ENCODE measurements at places on chromosomes 4 and X.

GRCh38 chrX:22125481-22125880, 93.4 kb downstream of the PHEX start:
- DNase-seq: no peak

GRCh38 chrX:7045238-7045955, 102.1 kb upstream of the STS start:
- no peak for DNase-seq

DNA sequence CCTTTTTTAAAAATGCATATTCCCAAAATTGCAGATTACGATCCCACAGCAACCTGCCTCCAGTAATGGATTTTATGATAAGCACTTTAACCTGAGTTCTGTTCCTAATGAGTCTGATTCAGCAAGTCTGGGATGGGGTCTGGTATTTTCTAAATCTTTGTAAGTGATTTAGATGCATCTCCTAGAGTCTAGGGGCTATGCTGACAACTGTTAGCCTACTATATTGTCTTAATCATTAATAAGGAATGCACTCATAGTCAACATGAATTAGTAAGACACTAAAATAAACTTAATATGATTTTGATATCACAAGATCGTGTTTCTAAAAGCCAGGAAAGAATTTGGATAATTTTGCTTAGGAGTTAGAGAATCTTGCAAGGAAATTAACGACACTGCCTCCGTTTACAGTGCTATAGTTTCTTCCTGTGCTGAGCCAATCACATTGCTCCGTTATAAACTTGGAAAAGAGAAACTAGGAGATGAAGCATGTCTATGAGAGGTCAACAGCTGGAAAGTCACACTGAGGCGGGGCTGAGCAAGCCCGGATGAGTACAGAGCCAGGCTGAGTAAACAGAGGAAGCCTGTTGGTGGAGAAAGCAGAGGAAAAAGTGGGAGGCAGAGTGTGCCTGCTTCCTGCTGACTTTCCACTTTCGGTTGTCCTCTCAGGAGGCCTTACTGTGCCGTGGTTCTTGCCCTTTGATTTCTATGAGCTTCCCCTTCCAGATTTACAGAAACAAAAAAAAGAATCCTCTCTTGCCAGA, 5.4 kb downstream of the SCARB2 start:
- peak; percentile 90 for DNase-seq

DNA sequence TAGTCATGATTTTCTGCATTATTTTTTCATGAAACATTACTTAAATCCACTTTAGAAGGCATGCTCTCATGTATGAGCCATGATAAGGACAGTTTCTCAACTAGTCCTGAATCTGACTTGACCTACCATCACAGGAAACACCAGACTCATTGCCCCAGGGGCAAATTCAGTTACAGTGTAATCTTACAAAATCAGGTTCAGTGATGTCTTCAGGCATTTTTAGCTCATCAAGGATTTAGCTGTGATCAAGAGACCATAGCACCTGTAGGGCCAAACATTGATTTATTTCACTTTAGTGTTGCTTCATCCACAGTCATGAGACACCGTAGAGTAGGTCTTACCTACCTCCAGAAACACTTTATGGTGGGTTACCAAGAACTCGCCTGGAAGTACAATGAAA, 3.1 kb upstream of the TASL start:
- no peak for DNase-seq

- no peak for DNase-seq
Measured at GRCh38 chr4:47703956-47704355, 133.9 kb downstream of the CORIN start.

DNA sequence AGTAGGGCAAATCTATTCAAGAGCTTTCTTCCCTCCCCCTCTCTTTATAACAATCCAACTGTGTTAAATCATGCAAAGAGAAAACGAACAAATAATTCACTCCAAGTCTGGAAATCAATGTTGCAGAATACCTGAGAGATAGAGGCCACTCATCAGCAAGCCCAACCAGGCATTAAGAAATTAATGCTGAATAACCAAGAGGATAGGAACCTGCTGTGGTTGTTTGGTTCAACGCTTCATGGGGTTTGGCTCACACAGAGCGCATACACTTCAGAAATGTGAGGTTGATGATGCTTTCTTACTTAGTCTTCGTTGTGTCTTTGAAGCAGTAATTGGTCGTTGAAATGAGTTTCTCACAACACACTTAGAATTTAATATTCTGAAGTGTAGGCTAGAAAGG, 1540.0 kb upstream of the PABPC4L start:
- no peak for DNase-seq

GRCh38 chr4:7629501-7630254, 194.9 kb upstream of the PSAPL1 start:
- DNase-seq: no peak

DNA sequence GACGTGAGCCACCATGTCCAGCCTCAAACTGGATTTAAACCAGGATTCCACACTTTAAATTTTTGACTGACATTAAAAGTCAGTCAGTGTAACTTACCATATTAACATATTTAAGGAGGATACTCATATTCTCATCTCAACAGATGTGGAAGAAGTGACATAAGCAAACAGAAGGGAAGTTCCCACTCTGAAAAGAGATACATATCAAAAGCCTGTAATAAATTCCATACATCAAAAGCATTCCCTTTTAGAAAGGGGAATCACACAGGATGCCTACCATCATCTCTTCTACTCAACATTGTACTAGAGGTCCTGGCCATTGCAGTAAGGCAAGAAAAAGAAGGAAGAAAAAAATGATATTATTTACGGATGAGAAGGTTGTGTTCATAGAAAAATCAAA, 618.2 kb upstream of the DIPK2B start:
- DNase-seq: no peak

DNA sequence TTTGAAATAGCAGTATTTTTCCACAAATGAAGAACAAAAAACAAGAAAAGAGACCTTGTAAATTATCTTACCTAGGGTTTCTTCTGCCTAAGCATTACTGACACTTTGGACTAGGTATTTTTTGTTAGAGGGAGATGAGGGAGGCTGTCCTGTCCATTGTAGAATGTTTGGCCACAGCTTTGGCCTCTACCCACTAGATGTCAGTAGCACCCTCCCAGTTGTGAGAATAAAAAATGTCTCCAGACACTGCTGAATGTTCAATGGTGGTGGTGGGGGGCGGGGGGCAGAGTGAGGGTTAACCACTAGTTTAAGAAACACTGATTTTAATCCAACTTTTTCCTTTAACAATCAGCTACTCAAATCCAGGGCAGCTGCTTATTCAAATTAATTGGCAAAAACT, 25.8 kb downstream of the OTUD4 start:
- DNase-seq: no peak

DNA sequence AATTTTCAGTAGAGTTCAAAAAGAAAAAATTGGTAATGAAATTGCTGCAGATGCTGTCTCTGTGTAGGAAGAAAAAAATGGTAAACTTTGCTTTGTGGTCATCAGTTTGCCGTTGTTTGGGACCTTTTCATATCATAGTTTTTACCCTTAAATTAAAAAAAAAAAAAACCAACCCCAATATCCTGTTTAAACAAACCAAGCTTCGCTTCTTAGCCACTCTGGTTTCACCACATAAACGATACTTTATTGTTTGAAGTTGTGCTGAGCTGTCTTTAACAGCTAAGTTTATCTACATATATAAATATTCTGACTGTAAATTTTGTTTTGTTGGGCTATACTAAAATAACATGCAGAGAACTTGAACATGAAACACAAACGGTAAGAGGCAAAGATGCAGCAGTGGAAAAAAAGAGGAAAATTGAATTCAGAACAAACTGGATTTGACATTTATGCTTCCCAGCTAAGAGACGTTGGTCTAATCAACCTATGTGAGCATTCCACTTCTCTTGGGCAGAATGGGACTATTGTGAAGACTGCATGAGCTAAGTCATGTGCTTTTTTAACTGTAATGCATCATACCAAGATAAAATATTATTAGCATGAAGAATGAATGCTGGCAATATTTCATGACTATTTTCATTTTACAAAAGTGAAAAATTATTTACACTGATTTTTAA, 15.7 kb upstream of the H2AZ1 start:
- no peak for DNase-seq

- DNase-seq: no peak
Measured at GRCh38 chrX:84487365-84488353, 14.6 kb downstream of the HDX start.

- DNase-seq: no peak
Measured at GRCh38 chr4:16045687-16046086, 38.1 kb downstream of the PROM1 start.

DNA sequence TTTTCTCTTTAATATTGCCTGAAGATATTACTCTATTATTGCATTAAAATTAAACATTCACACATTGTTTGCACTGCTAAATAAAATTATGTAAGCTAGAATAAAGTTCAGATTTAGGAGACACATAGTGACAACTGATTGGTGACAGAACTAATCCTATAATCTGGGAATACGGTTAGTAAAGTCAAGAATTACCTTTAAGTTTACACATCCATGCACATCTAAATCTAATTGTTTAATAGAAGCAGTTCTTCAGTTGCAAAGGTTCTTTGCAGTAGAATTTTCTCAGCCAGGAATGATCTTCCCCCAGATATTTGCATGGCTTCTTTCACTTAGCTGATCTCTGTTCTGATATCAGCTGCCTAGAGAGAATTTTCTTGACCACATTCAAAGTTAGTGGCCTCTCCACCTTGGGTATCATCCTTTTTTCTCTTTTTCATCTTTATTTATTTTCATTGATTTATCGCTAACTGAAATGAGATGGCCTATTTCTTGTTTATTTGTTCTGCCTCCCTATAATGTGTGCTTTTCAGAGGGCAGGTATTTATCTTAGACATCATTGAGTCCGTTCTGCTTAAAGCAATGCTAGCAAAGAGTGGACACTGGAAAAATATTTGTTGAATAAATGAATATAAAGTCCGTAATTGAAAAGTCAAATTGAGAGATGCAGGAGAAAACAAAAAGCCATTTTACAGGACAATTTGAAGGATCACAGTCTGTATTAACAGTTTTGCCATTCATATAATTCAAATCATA, 12.6 kb downstream of the AFP start:
- DNase-seq: no peak

DNA sequence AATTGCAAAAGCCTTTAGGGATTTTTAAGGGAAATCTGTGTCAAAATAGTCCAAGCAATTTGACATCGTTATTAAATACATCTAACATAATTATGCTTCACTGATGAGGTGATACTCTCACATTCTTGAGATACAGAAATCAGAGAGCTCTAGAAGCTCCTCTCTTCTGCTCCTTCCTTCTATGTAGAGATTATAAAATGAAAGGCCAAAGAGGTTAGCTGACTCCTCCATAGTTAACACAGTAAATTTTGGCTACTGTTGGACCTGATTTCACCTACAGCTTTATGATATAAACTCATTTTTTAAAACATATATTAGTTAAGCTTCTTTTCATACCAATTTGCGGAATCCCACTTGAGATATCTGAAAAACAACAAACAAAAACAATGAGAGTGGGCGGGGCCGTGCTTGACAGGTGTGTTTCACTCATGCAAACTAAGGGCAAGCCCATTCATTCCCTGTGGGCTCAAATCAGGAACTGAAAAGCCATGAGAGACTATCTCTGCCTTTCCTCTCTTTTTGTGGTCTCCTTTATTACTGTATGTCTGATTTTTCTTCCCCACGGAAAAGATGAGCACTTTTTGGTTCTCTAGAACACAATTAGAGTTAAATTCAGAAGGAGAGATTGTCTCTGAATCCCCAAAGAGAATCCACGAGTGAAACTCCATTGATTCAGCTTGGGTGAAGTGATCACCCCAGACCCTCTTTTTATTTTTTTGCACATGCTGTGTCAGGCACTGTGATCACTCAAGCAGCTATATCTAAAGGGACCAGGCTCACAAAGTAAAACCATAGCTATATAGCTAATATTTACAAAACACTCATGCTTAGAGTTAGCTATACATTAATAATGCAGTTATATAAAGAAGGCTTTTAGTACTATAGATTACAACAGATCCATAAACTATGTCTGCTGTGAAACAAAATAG, 566.3 kb downstream of the IL15 start:
- DNase-seq: no peak

- no peak for DNase-seq
Measured at GRCh38 chrX:139828033-139828432, 104.8 kb downstream of the ATP11C start.

DNA sequence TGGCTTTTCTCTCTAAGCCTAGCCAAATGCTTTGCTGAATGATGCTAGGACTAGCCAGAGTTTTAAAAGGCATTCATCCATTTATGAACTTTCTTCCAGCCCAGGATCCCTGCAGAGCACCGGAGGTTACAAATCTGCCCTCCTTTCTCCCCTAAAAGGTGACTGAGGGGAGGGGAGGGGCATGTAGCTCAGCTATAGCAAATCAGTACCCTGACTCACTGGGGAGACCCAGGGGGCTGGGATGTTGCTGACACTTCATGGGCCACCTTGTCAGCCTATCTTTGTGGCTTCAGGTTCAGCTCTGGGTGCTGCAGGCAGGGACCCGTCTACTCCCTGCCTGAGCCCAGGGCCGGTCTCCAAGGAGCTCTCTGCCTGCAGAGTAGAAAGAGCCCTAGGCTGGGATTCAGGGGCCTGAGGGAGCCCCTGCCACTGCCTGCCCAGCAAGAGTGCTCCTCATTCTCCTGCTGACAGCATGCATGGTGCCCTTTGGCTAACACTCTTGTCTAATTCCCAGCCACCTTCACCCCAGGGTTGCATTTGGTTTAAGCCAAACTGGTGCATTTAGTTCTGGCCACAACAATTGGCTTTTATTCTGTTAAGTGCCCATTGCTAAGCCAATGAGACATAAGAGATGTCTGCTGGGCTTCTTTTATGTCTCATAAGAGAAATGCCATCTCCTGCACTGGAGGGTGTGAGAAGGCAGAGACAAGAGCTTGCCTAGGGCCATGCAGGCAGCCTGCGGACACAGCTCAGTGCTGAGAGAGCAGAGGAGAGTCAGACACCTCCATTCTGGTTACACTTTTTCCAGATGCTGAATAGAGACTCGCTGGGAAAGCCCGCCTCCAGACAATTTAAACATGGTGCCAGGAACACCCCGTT, 11.9 kb upstream of the UBA6 start:
- DNase-seq: no peak

DNA sequence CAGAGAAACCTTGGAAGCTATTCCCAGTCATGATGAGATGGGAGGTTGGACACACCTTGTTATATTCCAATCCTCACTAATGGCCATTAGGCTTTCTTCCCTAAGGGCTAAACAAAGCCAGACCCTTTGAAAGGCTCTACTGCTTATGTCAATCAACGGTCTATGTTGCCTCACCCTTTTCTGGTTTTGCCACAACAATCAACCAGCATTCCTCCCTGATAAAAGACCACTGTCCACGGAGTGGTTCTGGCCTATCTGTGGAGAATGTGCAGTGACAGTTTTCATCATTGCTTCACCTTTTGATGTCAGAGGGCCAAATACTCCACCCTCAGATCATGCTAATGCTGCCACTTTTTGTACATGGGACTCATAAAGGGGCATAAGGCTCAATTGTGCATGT, 913.4 kb downstream of the RPA4 start:
- no peak for DNase-seq
